ENCODE measurements at places on chromosomes 13 and 19.
A peak's percentile ranks its signal among the peaks of the same experiment; 100 is the strongest.

- no peak overlapping the region for H3K27ac ChIP-seq
- no peaks in the 10 kb centered on the region for H3K27me3 ChIP-seq
- H3K4me1 ChIP-seq, result no peaks in the 10 kb centered on the region
- peaks cover 16% of the 10 kb centered on the region for H3K36me3 ChIP-seq
These were observed 80.4 kb downstream of the DHRS12 start for GRCh38 chr13:51723529-51723928.

DNA sequence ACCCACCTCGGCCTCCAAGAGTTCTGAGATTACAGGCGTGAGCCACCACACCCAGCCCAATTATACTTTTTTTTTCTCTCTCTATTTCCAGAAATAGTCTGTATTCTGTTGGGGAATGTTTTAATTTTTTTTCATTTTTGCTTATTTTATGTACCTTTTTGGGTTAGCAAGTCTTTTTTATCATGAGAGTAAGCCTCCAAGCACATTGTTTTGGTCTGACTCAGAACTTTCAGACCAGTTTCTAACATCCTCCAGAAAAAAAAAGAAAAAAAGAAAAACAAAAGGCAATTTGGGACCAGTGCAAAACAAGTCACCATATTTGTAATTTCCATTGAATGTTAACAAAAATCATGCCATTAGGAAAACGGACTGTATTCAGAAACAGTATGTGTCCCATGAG lies 1465.5 kb downstream of the SLITRK5 start:
- no peaks in the 10 kb centered on the region for H3K36me3 ChIP-seq
- no peak overlapping the region for H3K27ac ChIP-seq
- H3K4me1 ChIP-seq, result no peaks in the 10 kb centered on the region

- no peaks in the 10 kb centered on the region for H3K27me3 ChIP-seq
- no peaks in the 10 kb centered on the region for H3K4me1 ChIP-seq
- H3K27ac ChIP-seq, result no peak overlapping the region
- H3K4me3 ChIP-seq, result no peak overlapping the region
- no peaks in the 10 kb centered on the region for H3K36me3 ChIP-seq
These were observed 152.4 kb downstream of the DCLK1 start for GRCh38 chr13:35978607-35979316.

- no peak for DNase-seq
- peaks cover 16% of the 10 kb centered on the region for H3K4me1 ChIP-seq
- H3K27me3 ChIP-seq, result no peaks in the 10 kb centered on the region
- peaks cover 59% of the 10 kb centered on the region for H3K36me3 ChIP-seq
- H3K4me3 ChIP-seq, result no peak overlapping the region
- peak overlapping the region; percentile 61 for H3K27ac ChIP-seq
These were observed 21.4 kb downstream of the BBC3 start for GRCh38 chr19:47209319-47210179.

DNA sequence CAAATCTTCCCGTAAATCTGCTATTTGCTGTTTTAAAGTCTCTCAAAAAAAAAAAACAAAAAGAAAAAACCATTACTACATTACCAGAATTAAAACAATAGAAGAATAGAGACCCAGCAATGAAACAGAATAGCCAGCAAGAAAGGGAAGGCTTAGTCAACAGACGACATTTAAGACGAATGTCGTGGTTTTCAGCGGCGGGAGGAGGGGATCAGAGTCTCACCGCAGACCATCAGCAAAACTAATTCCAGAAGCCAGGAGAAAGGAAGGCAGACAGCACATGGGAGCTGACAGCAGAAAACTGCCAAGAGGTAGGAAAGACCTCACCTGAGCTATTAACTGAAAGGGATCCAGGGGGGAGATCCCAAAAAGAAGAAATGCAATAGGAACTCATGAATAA lies 128.9 kb downstream of the RNF17 start:
- peaks cover 49% of the 10 kb centered on the region for H3K36me3 ChIP-seq
- no peaks in the 10 kb centered on the region for H3K4me1 ChIP-seq
- H3K27me3 ChIP-seq, result no peaks in the 10 kb centered on the region
- DNase-seq, result no peak
- no peak overlapping the region for H3K27ac ChIP-seq
- no peak overlapping the region for H3K4me3 ChIP-seq

GRCh38 chr13:83538636-83539035 lies 343.6 kb downstream of the SLITRK1 start:
- H3K4me3 ChIP-seq, result no peak overlapping the region
- H3K27me3 ChIP-seq, result no peaks in the 10 kb centered on the region
- H3K36me3 ChIP-seq, result no peaks in the 10 kb centered on the region
- no peaks in the 10 kb centered on the region for H3K4me1 ChIP-seq

DNA sequence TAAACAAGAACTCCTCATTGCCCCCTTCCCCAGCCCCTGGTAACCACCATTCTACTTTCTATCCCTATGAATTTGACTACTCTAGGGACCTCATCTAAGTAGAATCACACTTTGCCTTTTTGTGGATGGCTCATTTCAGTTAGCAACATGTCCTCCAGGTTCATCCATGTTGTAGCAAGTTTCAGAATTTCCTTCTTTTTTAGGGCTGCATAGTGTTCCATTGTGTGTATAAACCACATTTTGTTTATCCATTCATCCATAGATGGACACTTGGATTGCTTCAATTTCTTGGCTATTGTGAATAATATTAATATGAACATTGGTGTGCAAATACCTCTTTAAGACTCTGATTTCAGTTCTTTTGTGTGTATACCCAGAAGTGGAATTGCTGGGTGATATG lies 4.8 kb upstream of the DHRS12 start:
- no peak overlapping the region for H3K27ac ChIP-seq
- DNase-seq, result no peak
- H3K27me3 ChIP-seq, result no peaks in the 10 kb centered on the region
- no peaks in the 10 kb centered on the region for H3K36me3 ChIP-seq

DNA sequence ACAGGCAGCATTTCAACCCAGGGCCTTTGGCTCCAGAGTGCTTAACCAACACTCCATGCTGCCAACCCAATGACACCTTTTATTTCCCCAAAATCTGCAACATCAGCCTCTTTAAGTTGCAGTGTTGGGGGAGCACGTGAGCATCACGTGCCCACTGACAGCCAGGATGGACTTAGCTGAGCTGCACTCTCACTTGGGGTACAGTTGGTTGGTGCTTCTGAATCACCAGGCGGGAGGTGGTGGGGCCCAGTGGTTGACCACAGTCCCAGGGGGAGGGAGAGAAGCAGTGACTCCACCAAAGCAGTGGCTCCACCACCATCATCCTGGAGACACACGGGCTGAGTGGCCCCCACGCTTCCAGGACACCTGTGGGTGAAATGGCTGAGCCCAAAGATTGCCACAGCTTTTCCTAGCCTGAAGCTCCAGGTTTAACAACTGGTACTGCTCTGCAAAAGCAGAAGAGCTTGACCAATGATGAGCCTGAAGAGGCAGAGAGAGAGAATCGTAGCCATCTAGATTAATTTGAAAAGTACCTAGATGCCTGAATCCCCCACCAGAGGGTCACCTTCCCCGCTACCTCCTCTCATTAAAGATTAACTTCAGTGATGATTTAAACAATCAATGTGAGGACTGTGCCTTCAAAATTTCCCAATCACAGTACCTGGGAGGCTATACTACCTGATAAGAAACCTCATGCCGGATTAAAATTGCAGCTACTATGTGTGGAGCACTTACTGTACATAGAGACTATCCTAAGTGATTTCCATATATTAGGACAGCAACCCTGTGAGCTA lies 193.8 kb downstream of the FOXO1 start:
- H3K27ac ChIP-seq, result no peak overlapping the region
- H3K4me3 ChIP-seq, result no peak overlapping the region
- no peak for DNase-seq
- H3K36me3 ChIP-seq, result no peaks in the 10 kb centered on the region
- peaks cover 2% of the 10 kb centered on the region for H3K4me1 ChIP-seq

DNA sequence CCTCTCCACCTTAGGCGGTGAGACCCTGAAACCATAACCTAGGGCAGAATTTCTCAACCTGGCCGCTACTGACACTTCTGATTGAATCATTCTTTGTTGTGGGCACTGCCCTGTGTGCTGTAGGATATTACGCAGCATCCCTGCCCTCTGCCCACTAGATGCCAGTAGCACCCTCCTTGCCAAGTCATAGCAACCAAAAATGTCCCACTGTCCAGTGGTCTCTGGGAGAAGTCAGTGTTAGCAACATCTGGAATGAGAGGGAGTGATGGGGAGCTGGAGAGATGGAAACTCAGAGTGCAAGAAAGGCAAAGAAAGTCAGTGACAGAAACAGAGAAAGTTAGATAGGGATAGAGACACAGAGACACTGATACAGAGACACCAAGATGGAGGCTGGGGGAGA lies 13.6 kb downstream of the KLK4 start:
- H3K4me1 ChIP-seq, result no peaks in the 10 kb centered on the region
- H3K27me3 ChIP-seq, result peaks cover 7% of the 10 kb centered on the region
- no peak for DNase-seq
- H3K27ac ChIP-seq, result no peak overlapping the region
- no peak overlapping the region for H3K4me3 ChIP-seq

GRCh38 chr19:11165486-11166030 lies 10.0 kb upstream of the SPC24 start:
- DNase-seq, result no peak
- no peak overlapping the region for H3K4me3 ChIP-seq
- H3K4me1 ChIP-seq, result no peaks in the 10 kb centered on the region
- no peak overlapping the region for H3K27ac ChIP-seq
- H3K36me3 ChIP-seq, result no peaks in the 10 kb centered on the region
- H3K27me3 ChIP-seq, result no peaks in the 10 kb centered on the region

- no peaks in the 10 kb centered on the region for H3K36me3 ChIP-seq
- no peak overlapping the region for H3K27ac ChIP-seq
- H3K4me1 ChIP-seq, result no peaks in the 10 kb centered on the region
- DNase-seq, result no peak
These were observed 412.4 kb downstream of the SUCLA2 start for GRCh38 chr13:47588676-47589075.

GRCh38 chr13:89812856-89813255 lies 1534.6 kb upstream of the MIR17HG start:
- H3K4me1 ChIP-seq, result no peaks in the 10 kb centered on the region
- no peaks in the 10 kb centered on the region for H3K36me3 ChIP-seq
- no peak overlapping the region for H3K27ac ChIP-seq
- DNase-seq, result no peak

DNA sequence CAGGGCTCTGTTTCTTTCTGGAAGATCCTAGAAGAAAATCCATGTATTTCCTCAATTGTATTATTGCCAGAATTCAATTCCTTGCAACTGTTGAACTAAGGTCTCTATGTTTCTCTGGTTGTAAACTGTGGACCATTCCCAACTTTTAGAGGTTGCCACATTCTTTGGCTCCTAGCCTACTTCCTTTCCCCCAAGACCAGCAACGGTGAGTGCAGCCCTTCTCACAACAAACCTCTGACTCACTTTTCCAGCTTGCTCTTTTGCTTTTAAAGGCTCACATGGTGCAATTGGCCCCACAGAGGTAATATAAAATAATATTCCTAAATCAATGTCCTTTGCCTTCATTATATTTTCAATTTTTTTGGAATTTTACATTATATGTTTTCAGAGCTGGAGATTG lies 371.3 kb downstream of the SLITRK5 start:
- H3K36me3 ChIP-seq, result no peaks in the 10 kb centered on the region
- H3K27me3 ChIP-seq, result no peaks in the 10 kb centered on the region
- no peak overlapping the region for H3K4me3 ChIP-seq
- H3K4me1 ChIP-seq, result no peaks in the 10 kb centered on the region
- H3K27ac ChIP-seq, result no peak overlapping the region
- DNase-seq, result no peak

DNA sequence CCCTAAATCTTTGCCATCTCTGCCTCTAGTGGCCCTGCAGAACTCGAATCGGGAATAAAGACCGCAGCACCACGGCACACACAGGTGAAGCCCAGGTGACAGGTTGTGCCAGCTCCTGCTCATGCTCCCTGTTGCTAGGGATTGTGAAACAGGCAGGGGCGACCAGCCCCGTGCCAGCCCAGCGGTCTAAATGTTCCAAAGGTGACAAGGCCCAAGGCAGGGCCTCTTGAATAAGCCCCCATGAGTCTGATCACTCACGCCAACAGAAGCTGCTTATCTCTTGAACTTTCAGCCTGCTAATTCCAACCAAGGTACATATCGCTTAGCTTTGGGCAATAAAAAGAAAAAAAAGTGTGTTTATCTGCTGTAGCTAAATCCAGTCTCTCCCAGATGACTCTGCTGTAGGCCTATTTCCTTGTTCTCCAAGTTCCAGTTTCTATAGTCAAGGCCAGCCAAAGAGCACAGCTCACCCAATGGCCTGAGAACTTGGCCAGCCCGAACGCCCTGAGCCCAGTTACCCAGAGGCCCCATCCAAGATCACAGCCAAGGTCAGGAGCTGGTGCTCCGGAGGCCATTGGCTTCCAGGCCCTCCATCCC lies 191.1 kb upstream of the GPR12 start:
- peaks cover 8% of the 10 kb centered on the region for H3K27me3 ChIP-seq
- H3K36me3 ChIP-seq, result no peaks in the 10 kb centered on the region
- no peak overlapping the region for H3K4me3 ChIP-seq
- no peak overlapping the region for H3K27ac ChIP-seq
- DNase-seq, result no peak

DNA sequence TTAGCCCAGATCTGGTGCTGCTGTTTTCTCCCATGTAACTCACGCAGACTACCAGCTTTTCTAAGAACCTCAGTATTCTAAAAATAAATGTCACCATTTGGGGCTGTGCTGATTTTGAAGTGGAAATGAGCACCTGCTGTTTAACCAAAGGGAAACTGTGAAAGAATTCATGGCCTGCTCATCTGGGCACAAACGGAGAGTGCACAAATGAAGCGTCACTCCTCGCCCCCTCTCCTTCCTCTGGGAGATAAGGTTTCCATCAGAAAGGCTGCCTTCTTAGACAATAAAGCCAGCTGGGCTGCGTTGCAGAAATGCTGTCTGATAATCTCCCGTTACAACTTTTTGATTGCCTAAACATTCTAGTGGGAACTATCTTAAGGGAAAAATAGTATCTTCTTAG lies 73.7 kb upstream of the SLC15A1 start:
- H3K27ac ChIP-seq, result no peak overlapping the region
- peaks cover 8% of the 10 kb centered on the region for H3K4me1 ChIP-seq

DNA sequence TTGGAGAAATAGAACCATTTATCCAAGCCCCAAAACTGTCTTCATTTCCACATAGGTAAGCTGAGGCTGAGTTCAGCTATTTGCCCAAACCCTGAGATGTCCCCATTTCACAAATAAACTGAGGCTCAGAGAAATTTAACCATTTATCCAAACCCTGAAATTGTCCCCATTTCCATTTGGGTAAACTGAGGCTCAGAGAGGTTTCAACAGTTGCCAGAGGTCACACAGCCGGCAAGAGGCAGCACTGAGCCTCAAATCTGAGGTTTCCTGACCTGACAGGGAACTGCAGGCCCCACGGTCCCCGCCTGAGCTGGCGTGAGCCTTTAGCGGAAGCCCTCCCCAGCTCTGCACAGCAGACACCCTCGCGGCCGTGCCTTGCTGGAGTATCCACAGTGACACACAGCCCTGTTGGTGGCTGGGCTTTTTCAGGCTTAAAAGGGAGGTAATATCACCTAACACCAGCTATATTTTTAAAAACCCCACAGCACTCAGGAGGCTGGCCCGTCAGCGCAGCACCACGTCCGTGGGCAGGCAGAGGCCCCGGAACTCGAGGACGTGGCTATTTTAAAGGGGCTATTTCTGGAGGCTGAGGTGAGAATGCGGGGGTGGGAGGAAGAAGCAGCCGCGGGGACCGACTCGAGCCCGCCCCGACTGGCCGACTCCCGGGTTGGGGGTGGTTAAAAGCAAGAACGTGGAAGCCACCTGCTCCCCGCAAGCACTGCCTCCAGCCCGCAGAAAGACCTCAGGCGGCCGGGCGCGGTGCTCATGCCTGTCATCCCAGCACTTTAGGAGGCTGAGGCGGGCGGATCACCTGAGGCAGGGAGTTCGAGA lies 18.5 kb downstream of the PTPRS start:
- peaks cover 11% of the 10 kb centered on the region for H3K27me3 ChIP-seq
- no peaks in the 10 kb centered on the region for H3K36me3 ChIP-seq
- DNase-seq, result no peak
- no peak overlapping the region for H3K27ac ChIP-seq
- H3K4me3 ChIP-seq, result no peak overlapping the region

- no peak overlapping the region for H3K4me3 ChIP-seq
- peaks cover 9% of the 10 kb centered on the region for H3K4me1 ChIP-seq
- H3K27me3 ChIP-seq, result peaks cover 6% of the 10 kb centered on the region
- H3K27ac ChIP-seq, result no peak overlapping the region
- DNase-seq, result no peak
These were observed 128.0 kb downstream of the DCT start for GRCh38 chr13:94351292-94351990.

All from activated CD4-positive, alpha-beta memory T cell treated with anti-CD3 and anti-CD28 coated beads, Interleukin-2, amount 10 ng/mL, durations not matched to agents 7 days and 5 days (primary cell).